ENCODE measurements at places on chromosomes 7 and 10. TPM values are rescaled to one million over a fixed set of nuclear protein-coding genes. Genes with fewer than 3 reads are reported as not detected.

LRIT1 gene
- total RNA-seq: not detected

FBXO24 gene
- 0.14 TPM for total RNA-seq

CFAP69 gene
- total RNA-seq: 13.0 TPM

SPDYE16 gene
- 0.28 TPM for total RNA-seq

PLPP4 gene
- total RNA-seq: not detected

RNF148 gene
- total RNA-seq: 1.1 TPM
